ENCODE measurements at places on chromosomes 4 and X.

DNA sequence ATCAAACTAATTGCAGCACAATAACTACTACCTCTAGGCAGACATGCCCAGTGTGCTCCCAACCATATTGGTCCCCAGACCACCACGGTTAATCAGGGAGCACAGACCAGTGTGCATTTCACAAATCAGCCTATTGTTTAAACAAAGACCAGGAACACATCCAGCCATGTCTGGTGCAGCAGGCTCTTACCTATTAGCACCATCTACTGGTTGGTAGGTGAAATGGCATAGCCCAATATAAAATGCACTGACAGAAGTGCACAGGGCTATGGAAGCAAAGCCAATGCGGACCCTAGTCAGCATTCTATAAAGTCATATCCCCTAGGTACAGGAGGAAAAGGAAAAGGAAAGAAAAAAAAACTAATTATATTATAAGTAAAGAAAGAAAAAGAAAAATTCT is 15.5 kb upstream of the CYLC1 start:
- DNase-seq = no peak

DNA sequence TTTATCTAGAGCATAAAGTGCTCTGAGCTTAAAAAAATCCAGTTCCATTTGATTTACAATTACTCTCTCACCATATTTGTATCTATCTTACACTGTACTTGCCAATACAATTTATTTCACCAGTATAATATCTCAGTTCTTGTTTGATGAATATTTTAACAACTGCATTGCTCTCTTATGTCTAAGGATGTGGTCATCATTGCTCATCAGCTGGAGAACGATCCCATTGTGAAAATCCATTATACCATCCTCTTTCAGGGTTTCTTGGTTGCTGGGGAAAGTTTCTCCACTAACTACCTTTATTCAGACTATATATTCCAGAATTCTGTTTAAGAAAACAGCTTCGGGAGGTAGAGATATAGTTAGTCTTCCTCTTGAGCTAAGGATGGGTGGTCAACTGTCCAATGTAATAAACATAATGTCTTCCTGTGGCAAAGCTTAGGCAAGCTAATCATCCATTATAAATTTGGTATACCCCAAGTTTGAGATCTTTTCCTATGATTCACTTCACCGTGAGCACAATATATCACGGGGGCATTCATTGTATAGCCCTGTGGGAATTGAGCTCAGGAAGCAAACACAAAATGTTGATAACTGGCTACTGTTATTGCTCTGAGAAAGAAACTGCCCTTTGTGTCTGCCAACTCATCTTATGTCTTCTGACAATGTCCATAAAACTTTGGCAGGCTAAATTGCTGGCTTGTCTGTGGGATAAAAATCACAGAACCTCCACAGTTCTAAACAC is 2361.9 kb downstream of the ARAP2 start:
- DNase-seq = no peak

- DNase-seq = no peak
Observed at GRCh38 chrX:16654093-16654492, 4.1 kb downstream of the S100G start.

DNA sequence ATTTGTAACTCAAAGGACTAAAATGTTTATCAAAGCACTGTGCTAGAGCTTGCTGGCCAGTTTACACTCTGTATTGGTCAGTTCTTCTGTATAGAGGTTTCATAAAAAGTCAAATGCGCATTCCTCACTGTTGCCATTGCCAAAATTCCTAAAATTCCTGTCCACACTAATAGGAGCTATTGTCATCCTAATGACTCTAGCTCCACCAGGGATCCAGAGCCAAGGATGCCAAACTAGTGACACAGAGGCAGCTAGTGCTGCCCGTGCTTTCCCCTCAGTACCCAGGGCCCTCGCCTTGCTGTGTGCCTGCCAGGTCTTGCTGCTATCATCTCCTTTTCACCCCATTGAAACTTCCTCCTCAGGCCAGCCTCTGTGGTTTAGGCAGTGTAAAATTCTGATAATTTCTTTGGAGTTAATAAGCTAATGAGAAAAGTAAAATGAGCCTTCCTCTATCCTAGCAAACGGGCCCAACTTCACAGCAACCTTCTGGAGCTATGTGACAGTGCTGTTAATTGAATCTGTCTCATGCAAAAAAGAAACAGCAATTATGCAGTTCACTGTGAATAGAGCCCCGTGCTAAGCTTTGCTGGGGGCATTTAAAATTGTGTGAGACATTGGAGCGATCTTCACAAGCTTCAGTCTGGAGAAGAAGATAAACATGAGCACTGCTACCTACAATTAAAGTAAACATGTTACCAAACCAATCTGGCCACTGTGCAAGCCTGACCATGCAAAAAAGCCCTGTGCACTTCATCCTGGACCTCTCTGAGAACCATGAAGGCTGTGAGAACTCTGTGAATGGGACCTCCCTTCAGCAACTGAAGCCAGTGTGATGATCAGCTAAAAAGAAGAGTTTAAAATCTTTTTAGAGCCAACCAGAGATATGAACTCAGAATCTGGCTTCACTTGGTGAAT is 43.1 kb upstream of the FGF2 start:
- DNase-seq = no peak

DNA sequence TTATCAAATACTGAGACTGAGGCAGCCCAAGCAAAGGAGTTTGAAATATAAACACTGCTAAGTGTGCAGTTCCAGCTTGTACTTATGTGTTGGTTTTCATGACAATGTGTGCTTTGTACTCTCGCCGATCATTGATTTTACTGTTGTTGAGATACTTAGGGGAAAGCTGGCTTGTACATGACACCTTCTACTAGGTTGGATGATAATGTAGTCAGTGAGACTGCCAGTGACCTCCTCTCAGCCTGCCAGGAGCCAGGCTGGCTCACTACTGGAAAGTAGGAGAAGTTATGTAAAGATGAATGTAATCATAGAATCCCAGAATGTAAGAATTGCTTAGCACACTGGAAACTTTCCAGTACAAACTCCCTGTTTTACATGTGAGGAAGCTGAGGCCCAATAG is 132.0 kb downstream of the AFF2 start:
- no peak for DNase-seq

DNA sequence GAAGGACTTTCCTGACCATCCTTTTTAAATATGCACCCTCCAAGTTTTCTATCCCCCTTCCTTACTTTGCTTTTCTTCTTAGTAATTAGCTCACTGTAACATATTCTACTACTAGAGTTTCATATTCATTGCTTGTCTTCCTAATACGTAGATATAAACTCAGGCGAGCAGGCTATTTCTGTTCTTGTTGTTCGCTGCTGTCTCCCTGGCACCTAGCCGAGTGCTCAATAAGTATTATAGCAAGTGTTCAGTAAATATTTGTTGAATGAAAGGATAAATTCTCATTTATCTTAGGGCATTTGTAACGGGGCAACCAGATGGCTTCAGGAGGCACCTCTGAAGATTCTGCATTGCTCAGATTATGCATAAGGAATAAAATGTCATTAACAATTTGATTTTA is 6.8 kb upstream of the RHOH start:
- DNase-seq = no peak

- DNase-seq = no peak
Observed at GRCh38 chr4:169611157-169611556, 1.2 kb downstream of the NEK1 start.

GRCh38 chrX:76183289-76184049 is 10.6 kb downstream of the PBDC1 start:
- DNase-seq = no peak

GRCh38 chrX:150258463-150259430 is 104.4 kb upstream of the MAMLD1 start:
- no peak for DNase-seq

DNA sequence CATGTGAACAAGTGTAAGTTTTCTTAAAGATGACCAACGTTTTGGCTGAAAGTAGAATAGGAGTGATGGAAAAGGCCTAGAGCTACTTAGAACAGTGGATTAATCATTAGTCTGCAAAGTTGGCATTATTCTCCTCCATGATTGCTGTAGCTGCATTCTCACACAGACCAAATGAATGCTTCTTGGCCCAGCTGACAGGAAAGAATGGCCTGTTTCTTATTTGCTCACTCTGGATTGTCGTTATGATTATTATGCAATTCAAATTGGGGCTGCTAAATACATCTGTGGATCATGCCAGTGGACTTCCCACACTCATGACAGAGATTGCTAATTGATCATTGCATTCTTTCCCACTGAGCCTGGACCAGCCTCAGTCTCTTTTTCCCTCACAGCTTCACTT is 285.0 kb downstream of the STIM2 start:
- no peak for DNase-seq

- DNase-seq = no peak
Observed at GRCh38 chrX:75118296-75118695, 37.8 kb downstream of the ABCB7 start.

- DNase-seq = no peak
Observed at GRCh38 chr4:141840299-141840986, 204.1 kb downstream of the IL15 start.

DNA sequence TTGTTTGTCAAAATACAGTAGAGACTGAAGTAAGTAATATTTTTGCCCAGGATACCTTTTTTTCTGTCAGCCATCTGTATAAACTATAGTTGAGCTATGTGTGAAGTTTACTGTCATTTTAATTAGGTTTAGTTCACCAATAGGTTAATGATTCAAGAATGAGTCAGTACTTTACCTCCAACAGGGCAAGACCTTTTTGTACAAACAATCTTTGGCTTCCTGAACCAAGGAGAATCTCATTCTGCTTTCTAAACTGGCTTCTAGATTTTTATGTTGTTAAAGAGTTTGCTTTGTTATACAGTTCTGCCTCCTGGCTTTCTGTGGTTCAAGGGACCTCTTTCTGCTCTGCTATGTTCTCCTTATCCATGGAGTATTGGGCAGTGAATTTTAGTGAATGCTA is 412.0 kb upstream of the NR3C2 start:
- no peak for DNase-seq

GRCh38 chrX:150984169-150984824 is 1.2 kb downstream of the HMGB3 start:
- DNase-seq = no peak

GRCh38 chrX:15645266-15645665 is 19.3 kb downstream of the CLTRN start:
- DNase-seq = no peak

DNA sequence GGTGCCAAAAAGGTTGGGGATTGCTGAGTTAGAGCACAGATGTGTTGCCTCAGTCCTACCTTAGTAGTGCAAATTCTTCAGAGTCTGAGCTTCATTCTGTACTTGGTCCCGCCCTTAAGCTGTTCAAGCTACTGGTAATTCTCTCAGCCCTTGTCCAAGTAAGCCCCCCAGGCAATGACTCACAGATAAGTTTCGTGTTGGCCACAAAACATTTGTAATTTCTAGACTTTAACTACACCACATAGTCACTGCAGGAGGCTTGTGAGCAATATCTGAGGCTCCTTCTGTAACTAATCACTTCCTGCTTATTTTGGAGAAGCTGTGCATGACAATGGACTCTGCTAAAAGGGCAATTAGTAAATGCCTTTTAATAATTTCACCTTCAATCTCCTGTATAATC is 1420.5 kb downstream of the PCDH7 start:
- DNase-seq = no peak

- DNase-seq = no peak
Observed at GRCh38 chr4:119209077-119209476, 3.4 kb upstream of the USP53 start.

GRCh38 chr4:89549907-89550306 is 242.3 kb upstream of the GPRIN3 start:
- DNase-seq = no peak

DNA sequence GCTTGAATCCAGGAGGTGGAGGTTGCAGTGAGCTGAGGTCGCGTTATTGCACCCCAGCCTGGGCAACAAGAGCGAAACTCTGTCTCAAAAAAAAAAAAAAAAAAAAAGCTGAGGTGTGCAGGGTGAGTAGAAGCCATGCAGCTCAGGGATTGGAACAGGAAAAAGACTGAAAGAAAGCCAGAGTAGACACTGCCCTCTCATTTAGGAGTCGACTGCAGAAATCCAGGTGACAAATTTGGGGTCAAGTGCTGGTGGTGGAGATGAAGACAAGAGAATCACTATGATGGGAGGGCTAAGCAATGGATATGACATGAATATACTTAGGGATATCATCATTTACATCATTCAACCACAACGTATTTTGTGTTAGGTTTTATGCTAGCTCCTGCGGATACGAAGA is 1.9 kb downstream of the NEIL3 start:
- no peak for DNase-seq

DNA sequence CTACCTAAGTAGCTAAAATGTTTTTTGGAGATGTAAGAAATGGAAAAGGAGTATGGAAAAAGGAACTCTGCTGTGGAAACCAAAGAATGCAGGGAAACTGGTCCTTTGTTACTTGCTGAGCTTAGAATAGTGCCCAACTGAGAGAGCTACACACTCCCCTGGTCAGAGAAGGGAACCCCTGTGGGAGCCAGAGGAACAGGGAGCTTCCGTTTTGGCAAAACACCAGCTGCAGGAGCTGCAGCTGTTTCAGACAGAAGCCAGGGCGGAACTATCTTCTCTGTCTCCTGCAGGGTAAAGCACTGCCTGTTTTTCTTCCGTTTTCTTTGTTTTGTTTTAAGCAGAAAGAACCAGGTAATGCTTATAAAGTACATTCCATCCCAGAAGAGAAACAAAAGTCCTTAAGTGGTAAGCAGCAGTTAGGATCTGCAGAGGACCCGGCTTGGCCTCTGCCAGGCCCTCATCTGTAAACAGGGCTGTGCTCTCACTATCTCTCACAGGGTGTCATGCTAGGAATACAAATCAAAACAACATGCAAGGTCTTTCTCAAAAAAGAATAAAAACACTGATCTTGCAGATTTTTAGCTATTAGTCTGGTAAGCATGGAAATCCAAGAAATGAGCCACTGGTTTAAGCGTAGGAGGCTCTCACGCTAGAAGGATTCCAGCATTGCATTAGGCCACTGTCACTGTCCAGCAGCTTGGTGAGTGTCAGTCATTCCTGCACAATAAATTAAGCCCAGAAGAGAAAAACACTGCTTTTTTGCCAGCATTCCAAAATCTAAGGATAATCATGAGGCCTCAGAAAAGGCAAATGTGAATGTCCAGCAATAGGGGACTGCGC is 76.1 kb downstream of the CHST7 start:
- peak; percentile 30 for DNase-seq

- no peak for DNase-seq
Observed at GRCh38 chr4:183770906-183771305, 111.8 kb downstream of the TRAPPC11 start.

- DNase-seq = no peak
Observed at GRCh38 chrX:48787505-48788443, 1.4 kb downstream of the GATA1 start.

GRCh38 chr4:168723569-168723968 is 226.7 kb downstream of the PALLD start:
- no peak for DNase-seq

DNA sequence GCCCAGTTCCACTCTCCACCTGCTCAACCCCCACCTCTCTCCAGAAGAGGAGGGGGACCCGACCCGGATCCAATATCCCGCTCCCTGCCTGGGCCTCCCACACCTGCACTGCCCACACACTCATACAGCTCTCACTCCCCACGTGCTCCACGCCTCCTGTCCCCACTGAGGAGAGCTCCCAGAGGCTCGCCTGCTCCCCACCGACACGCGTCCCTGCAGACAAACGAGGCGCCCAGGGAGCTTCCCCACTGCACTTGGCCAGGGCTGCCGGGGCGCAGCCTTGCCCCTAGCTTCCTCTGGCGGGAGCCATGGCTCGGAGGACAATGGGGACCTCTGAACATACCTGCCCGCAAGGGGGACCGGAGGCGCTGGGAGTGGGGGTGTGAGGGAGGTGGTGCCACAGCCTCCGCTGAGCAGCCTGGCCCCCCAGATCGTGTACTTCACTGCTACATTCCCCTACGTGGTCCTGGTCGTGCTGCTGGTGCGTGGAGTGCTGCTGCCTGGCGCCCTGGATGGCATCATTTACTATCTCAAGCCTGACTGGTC is 5.0 kb downstream of the SLC6A8 start:
- DNase-seq = no peak

- DNase-seq = no peak
Observed at GRCh38 chr4:79281566-79282359, 44.1 kb downstream of the NAA11 start.

Data from head of caudate nucleus (tissue), 42 donors.